ENCODE measurements at places on chromosomes 13 and 19. TPM values are rescaled to one million over a fixed set of nuclear protein-coding genes. Genes with fewer than 3 reads are reported as not detected.

PPM1N gene
- 5.2 TPM for total RNA-seq

KLK15 gene
- total RNA-seq: not detected

NRTN gene
- total RNA-seq: 11.5 TPM

SIGLEC8 gene
- total RNA-seq: not detected

VSTM2B gene
- not detected for total RNA-seq

ZNF682 gene
- total RNA-seq: not detected

ELANE gene
- not detected for total RNA-seq

AMH gene
- total RNA-seq: 42.8 TPM

CACNG6 gene
- 0.15 TPM for total RNA-seq

ZNF135 gene
- not detected for total RNA-seq

PTH2 gene
- 9.5 TPM for total RNA-seq

ALOX5AP gene
- total RNA-seq: not detected

ZNF177 gene
- 1.2 TPM for total RNA-seq

AXL gene
- total RNA-seq: 47.4 TPM

CRB3 gene
- 40.5 TPM for total RNA-seq

PNMA8B gene
- 0.10 TPM for total RNA-seq

SLC25A42 gene
- total RNA-seq: 10.2 TPM

RNF17 gene
- total RNA-seq: not detected

C19orf73 gene
- total RNA-seq: 2.2 TPM

RGS9BP gene
- total RNA-seq: 0.54 TPM

DNAAF3 gene
- total RNA-seq: 52.8 TPM

CCDC8 gene
- total RNA-seq: 0.10 TPM

NOTCH3 gene
- 39.4 TPM for total RNA-seq

NLRP4 gene
- 0.52 TPM for total RNA-seq

RNF225 gene
- total RNA-seq: 1.2 TPM

IL17D gene
- total RNA-seq: 0.25 TPM

SHISA2 gene
- not detected for total RNA-seq

CEACAM21 gene
- total RNA-seq: 0.25 TPM

PSG5 gene
- not detected for total RNA-seq

SLAIN1 gene
- total RNA-seq: 0.34 TPM

PVR gene
- 62.0 TPM for total RNA-seq

FUT3 gene
- 2.6 TPM for total RNA-seq

RXFP2 gene
- total RNA-seq: not detected

MUC16 gene
- 0.12 TPM for total RNA-seq

SHANK1 gene
- 3.0 TPM for total RNA-seq

SLITRK5 gene
- not detected for total RNA-seq

ZNF134 gene
- 8.4 TPM for total RNA-seq

TNNT1 gene
- 188 TPM for total RNA-seq

PSG6 gene
- total RNA-seq: not detected

C5AR1 gene
- 6.5 TPM for total RNA-seq

STOML3 gene
- not detected for total RNA-seq

RNASEH2A gene
- 54.5 TPM for total RNA-seq

TSSK6 gene
- 4.1 TPM for total RNA-seq

EMP3 gene
- 92.9 TPM for total RNA-seq

TNNI3 gene
- total RNA-seq: 42.1 TPM

ERICH6B gene
- not detected for total RNA-seq

MIA gene
- 1.4 TPM for total RNA-seq

DZIP1 gene
- total RNA-seq: 0.17 TPM

STAP2 gene
- 2.1 TPM for total RNA-seq

SIGLECL1 gene
- not detected for total RNA-seq

DACT3 gene
- 2.0 TPM for total RNA-seq

SULT2B1 gene
- 4.8 TPM for total RNA-seq

GIPC3 gene
- not detected for total RNA-seq

Measured in HCT116 (cell line).